ENCODE measurements at places on chromosomes 7 and 10.

DNA sequence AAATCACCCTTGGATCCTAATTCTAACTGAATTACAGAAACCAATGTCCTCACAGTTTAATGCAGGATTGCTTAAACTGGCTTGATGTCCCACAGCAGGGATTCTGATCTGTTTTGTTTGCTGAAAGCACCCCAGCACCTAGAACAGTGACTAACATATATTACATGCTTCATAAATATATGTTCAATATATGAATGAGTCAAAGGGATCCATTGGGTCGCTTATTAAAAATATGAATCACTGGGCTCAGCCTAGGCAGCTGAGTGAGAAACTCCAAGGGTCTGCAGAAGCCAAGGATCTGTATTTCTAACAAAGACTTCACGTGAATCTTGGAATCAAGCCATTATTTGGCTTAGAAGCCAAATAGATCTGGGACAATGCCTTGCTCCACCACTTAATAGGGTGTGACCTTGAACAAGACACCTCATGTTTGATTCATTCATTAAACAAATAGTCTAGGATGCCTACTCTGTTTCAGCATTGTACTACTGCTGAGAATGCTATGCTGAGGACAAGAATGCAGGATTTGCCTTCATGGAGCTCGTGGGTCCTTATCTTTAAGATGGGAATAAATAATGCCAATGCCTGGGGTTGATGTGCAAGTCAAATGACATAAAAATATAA is 103.4 kb upstream of the DLX6 start:
- no peak for DNase-seq

DNA sequence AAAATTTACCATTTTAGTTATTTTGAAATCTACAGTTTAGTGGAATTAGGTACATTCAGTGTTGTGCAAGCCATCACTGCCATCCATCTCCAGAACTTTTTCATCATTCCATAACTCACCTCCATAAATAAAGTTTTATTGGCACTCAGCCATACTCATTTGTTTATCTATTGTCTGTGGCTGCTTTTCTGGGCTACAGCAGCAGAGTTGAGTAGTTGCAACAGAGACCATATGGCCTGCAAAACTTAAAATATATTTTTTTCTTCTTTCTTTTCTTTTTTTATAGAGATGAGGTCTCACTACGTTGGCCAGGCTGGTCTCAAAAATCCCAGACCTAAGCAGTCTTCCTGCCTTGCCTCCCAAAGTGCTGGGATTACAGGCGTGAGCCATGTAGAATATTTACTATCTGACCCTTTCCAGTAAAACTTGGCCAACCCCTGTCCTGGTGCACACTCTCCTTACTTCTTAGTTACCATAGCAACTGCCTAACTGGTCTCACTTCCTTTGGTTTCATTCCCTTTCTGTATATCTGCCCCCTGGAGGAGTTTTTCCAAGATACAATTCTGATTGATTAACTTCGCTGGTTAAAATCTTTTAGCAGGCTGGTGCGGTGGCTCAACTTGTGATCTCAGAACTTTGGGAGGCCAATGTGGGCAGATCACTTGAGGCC is 133.2 kb downstream of the CUX1 start:
- DNase-seq, result no peak

DNA sequence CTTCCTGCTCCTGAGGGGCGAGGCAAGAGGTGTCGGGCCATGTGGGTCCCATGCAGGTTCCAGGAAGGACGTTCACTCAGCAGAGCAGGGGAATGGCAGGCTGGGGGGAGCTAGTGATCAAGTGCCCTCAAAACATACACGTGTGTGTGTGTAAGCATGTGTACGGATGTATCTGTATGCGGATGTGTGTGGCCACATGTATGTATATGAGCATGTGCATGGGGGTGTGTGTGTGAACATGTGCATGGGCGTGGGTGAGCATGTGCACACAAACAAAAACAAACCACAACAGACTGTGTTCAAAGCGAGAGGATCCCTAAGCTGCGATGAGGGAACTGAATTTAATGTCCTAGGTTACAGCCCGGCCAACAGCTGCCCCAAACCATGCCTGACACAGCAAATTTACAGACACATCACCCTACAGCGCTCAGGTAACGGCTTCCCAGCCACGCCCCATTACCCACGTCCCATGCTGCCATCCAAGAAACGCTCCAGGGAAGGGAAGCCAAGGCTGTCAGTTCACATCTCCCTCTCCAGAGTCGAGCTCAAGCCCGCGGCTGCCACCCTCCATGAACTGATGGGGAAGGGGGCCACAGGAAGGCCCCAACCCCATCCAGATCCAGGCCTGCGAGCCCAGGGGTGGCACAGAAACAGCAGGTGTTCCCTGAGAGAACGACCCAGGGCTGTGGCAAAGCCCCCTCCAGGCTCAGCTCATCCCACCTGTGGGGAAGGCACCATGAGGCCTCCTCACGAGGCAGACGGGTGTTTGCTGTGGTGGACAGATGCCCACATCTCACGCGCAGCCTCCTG is 56.6 kb downstream of the PTPRN2 start:
- DNase-seq, result no peak

DNA sequence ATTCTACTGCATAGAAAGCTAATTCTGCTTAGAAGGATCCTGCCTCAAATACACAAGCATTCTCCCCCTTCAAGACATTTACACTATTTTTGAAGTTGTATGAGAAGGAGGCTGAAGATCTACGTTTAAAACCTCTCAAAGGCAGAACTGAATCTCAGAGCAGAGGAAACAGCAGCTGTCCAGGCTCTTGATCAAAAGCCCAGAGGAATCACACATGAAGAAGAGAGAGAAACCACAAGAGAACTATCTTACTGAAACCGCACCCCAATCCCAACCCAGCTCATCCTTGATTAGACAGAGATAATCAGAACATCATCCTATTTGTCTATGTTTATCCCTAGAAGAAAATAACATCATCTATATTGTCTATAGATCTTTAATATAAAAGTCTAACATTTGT is 2.2 kb upstream of the DNAJC1 start:
- no peak for DNase-seq

GRCh38 chr7:65390588-65390987 is 16.9 kb downstream of the ZNF92 start:
- DNase-seq, result no peak

GRCh38 chr7:471866-472639 is 47.6 kb downstream of the PDGFA start:
- DNase-seq, result peak; percentile 78

DNA sequence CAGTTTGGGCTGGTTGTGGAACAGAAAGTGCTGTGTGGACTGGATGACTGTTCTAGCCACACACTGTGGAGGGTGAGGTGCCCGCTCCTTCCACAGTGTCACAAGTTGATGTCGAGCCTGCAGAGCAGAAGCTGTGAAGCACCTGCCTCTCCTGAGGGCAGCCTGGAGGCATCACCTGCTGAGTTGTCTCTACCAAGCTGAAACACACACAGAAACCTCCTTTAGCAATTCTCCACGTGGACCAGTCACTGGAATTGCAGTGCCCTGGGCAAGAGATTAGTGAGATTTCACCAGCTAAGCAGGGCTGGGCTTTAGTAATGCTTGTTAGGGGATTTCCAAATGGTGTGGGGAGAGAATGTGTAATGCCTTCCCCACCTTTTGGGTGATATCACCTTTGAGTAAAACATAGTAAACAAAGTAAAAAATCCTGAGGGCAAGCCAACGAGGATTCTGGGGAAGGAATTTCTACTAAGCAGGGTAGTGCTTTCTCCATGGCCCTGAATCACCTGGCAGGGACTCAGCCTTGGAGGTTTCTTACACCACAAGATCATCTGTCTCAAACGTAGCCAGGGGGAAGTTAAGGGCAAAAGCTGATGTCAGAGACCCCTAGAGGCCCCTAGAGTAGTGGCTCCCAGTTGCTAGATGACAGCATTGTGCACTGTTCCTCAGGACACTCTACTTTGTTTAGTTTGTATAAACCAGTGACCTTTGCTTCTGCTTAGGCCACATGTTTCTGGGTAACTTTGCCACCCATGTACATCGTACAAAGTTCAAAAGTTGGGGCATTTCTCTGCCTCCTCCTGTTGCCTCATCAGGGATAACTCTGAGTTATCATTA is 233.1 kb upstream of the IGFBP3 start:
- DNase-seq, result no peak

- no peak for DNase-seq
Observed at GRCh38 chr7:53521638-53522184, 486.3 kb downstream of the POM121L12 start.

DNA sequence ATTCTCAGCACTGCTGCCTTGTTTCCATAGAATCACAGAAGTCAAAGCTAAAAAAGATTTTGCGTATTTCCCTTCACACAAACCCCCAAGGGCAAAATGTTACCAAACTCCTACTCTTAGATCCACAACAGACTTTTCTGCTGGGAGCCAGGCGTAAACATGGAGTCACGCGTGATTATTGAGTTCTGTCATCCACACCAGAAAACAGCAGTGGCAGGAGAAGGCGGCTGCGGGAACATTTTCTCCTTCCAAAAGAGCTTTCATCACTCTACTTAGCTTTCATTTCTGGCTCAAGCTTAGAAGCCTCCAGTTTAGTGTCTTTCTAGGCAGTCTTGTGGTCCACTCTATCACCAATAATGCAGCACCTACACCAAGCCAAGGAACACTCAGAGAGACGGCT is 712.9 kb upstream of the NRP1 start:
- DNase-seq, result no peak

DNA sequence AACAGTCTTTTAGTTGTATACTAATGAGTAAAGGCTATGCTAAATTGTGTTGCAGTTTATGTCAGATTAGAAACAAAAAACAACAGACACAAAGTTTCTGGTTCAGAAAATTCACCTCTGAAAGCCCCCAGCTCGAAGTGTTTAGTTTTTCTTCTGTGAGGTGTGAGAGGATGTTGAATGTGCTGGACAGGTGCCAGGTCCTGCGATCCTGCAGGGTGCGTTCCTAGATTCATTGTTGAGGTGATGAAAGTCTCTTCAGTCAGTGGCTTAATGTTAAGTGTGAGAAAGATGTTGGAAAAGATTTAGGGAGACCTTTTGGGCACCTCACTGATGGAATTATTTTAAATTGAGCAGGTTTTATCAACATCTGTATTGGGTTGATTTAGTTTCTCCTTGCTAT is 287.3 kb downstream of the SDK1 start:
- DNase-seq, result no peak

GRCh38 chr10:133307776-133308420 is 774 bp downstream of the TUBGCP2 start:
- no peak for DNase-seq

- DNase-seq, result no peak
Observed at GRCh38 chr10:1393481-1393880, 337.3 kb downstream of the WDR37 start.

- DNase-seq, result no peak
Observed at GRCh38 chr10:113431398-113432160, 121.3 kb upstream of the HABP2 start.

- no peak for DNase-seq
Observed at GRCh38 chr7:101120315-101120714, 6.6 kb upstream of the SERPINE1 start.

GRCh38 chr7:39703144-39703543 is 79.8 kb downstream of the RALA start:
- no peak for DNase-seq

GRCh38 chr7:126041472-126041871 is 1111.8 kb upstream of the POT1 start:
- DNase-seq, result no peak

DNA sequence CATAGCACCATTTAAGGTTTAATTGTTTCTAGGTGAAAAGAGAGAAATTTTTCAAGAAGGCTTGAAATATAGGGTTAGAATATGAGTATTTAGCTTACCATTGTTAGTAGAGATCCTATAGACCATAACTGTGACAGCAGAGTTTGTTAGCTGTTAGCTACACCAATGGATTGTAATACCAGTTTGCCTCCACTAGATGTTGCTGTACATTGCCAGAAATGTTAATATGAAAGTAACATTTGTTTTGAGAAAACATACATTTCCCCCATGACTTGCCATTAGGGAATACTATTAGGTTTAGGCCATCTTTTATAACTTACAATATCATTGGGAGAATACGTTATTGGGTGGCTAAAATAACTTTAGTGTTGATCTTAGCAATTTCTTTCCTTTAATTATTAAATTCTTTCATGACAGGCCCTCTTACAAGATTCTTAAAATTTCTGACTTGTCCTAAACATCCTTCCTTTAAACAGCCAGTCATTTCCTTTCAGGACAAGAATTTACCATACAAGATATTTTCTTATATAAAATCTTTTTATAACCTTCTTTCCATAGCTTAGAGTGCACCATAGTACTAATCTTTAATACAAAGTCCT is 39.5 kb downstream of the ZNF117 start:
- DNase-seq, result peak; percentile 9

GRCh38 chr7:37439653-37440026 is 9.0 kb downstream of the ELMO1 start:
- no peak for DNase-seq

DNA sequence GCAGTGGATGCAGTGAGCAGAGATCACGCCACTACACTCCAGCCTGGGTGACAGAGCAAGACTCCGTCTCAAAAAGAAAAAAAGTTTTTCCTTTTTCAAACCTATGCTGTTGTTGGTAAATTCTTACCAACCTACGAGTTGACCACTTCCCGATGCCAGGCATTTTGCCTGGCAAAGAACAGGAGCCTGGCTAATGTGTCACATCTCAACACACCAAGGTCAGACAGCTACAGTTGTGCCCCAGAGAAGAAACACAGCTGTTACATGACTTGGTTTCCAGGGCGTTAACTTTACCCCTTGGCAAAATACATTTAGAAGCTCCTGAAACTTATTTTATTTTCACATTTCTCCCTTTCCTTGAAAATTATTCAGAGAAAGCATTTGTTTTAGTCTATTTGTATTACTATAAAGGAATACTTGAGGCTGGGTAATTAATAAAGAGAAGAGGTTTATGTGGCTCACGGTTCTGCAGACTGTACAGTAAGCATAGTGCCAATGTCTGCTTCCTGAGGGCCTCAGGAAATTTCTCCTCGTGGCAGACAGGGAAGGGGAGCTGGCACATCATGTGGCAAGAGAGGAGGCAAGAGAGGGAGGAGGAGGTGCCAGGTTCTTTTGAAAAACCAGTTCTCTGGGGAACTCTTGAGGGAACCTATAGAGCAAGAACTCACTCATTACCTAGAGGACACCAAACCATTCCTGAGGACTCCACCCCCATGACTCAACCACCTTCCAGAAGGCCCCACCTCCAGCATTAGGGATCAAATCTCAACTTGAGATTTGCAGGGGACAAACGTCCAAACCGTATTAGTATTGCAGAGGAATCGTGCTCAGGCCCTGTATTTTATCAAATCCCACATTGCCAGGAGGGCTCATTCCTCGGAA is 83.3 kb downstream of the PAXIP1 start:
- no peak for DNase-seq

- DNase-seq, result no peak
Observed at GRCh38 chr7:2701832-2702593, 14.0 kb downstream of the AMZ1 start.

DNA sequence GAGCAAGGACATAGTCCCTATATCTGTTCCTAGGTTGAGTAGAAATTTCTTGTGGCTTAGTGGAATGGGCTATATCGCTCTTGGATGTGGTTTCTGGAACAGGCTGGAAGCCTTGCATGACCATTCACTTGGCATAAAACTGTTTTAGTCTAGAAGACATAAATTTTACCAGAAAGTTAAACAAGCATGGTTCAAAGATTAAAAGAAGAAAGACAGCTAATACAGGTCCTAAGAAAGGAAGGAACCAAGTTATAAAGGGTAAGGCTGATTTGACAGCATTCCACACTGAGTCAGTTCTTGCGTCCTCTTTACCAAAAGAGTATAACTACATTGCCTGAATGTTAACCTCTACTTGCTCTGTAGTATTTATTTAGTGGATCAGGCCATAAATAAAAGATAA is 724.2 kb downstream of the SORCS1 start:
- no peak for DNase-seq

- no peak for DNase-seq
Observed at GRCh38 chr7:124679586-124680225, 85.9 kb downstream of the GPR37 start.

All from smooth muscle cell of the brain vasculature (primary cell).